CD4-positive, alpha-beta T cell treated with Interleukin-1 beta for 1 hour (primary cell): ENCODE measurements at places on chromosomes 4 and X.
A peak's percentile ranks its signal among the peaks of the same experiment; 100 is the strongest.

- peak; percentile 54 for DNase-seq
These were observed 31.5 kb upstream of the IL21 start for GRCh38 chr4:122652379-122652778.

- no peak for DNase-seq
These were observed 70.4 kb upstream of the S100G start for GRCh38 chrX:16579517-16579916.

GRCh38 chr4:127400731-127401346, 231.9 kb upstream of the INTU start:
- DNase-seq = no peak

DNA sequence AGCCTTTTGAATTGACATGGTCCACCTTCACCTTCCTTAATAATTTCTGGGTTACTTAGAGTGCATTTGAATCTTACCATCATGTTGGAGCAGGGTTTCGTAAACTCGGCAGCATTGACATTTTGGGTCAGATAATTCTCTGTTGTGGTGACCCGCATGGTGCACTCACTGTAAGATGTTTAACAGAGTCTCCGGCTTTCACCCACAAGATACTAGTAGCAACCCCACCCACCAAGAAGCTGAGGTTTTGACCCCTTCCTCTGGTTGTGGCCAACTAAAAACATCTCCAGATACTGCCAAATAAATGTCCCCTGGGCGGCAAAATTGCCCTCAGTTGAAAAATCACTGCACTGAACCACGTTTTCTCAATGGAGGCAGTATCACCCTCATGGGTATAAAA, 62.7 kb downstream of the CHST7 start:
- no peak for DNase-seq

GRCh38 chrX:83504721-83505479, 3.2 kb upstream of the POU3F4 start:
- no peak for DNase-seq

DNA sequence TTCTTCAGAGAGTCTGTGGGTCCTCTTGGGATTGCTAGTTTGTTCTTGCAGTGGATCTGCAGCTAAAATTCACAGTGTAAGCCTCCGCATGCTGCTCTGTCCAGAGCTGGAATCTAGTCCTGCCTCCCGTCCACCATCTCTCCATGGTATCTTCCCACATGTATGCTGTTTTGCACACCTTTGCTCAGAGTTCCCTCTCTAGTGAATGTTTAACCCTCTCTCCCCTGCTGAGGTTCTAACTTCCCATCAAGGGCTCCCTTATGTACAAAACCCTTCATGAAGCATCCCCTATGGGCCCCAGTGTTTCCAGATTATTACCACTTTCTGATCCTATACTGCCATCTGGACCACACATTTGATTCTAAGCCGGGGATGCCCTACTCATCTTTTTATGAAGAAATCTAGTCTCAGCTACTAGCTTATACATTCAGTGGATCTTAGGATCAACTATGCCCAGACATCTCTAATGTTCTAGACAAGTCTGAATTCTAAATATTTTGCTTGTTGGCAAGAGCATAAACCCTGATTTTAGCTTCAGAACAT, 157.3 kb downstream of the CPEB2 start:
- DNase-seq = no peak

DNA sequence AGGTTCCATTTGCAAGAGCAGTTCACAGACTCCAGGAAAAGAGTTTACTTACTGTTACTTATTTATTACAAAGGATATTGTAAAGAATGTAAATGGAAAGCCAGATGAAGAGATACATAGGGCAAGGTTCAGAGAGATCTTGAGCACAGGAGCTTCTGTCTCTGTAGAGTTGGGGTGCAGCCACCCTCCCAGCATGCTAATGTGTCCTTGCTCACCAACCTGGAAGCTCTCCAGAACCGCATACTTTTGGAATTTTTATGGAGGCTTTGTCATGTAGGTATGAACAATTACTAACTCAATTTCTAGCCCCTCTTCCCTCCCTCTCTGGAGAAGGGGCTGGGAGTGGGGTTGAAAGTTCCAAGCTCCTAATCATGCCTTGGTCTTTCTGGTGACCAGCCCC, 857.2 kb downstream of the RPA4 start:
- DNase-seq = no peak

DNA sequence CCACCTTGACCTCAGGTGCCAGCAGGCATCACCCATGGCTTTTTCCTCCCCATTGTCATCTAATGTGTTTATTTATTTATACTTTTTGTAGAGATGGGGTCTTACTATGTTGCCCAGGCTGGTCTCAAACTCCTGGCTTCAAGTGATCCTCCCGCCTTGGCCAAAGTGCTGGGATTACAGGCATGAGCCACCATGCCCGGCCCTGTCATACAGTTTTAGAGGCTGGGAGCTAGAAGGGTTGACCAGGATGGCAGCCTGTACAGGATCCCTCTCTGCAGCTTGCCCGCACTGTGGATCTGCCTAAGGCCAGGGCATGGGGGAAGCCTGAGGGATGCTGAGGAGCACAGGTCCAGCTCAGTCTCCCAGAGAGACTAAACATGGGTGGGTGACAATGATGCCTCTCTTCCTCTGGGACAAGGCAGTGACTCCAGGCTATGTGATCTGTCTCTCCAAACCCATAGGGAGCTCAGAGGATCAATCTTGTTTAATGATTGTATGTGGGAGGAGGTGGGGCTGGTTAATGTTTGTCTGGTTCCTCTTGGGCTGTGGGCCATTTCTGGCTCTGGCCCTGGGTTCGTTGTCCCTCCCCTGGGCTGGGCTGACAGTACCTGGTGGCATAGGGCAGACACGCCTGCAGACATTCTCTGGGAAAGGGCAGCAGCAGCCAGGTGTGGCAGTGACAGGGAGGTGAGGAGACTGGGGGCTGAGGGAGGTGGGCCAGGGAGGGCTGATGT, 8.3 kb upstream of the GJB1 start:
- no peak for DNase-seq

- no peak for DNase-seq
These were observed 312.4 kb downstream of the ARHGAP10 start for GRCh38 chr4:148044089-148044911.

GRCh38 chr4:40227284-40227683, 30.5 kb downstream of the RHOH start:
- DNase-seq = no peak

DNA sequence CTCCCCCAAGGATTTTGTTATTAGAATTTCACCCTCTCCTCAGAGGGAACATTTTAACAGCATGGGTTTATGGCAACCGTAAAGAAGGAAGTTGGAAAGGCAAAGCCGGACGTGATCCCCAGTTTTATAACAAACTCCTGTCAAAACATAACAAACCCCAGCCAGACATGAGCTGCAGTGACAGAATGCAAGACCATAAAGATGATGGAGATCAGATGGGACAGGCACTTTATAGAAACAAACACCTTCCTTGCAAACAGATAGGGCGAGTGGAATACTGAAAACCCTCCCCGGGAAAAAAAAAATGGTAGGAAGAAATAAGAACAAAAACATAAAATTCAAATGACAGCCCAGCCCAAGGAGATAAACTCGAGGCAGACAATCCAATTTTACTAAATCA, 281.4 kb downstream of the LDB2 start:
- no peak for DNase-seq

DNA sequence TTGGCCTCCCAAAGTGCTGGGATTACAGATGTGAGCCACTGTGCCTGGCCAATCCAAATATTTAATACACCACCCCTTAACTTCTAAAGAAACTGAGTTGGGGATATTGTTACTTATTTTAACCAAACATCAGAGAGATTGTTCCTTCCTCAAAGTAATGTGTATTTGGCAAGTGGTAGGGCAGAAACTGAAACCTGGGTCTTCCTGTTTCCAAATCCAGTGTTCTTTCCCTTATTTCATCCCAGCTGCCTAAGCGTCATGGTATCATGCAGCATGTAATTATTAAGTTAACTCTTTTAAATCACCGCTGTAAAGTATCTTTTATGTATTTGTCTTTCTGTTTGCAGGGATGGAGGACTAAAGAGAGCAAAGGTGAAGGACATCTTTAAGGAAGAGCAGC, 68.4 kb downstream of the GPAT3 start:
- DNase-seq = no peak

DNA sequence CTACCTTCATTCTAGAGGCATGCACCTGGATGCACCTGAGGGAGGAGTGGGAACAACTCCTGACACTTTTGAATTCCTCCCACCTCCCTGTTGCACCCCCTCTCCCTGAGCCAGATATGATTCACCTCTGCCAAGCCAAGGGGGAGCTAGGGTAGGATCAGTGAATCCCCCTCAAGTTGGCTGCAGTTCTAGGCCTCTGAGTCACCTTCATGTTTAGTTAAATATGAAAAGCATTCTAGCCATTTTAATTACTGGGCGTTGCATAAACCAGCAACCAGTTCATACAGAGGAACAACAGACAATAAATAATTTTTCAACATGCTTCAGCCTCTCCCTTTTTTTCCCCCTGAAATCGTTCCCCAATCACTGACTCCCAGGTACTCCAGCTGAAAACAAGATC, 1440.2 kb downstream of the ADGRL3 start:
- no peak for DNase-seq

GRCh38 chr4:78758085-78758484, 18.1 kb upstream of the BMP2K start:
- no peak for DNase-seq

GRCh38 chr4:3044870-3045819, 29.2 kb downstream of the HTT-AS start:
- peak; percentile 92 for DNase-seq
